Left hindlimb (tissue), 1 donor: ENCODE measurements at places on chromosomes 3 and 15.

DNA sequence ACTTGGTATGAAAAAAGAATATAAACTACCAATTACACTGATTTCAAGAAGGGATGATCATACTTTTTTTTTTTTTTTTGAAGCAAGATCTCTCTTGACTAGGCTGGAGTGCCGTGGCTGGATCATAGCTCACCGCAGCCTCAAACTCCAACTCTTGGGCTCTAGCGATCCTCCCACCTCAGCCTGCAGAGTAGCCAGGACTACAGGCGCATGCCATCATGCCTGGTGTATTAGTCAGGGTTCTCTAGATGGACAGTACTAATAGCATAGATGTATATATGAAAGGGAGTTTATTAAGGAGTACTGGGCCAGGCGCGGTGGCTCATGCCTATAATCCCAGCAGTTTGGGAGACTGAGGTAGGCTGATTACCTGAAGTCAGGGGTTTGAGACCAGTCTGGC, 11.5 kb upstream of the SEC11A start:
- no peak for DNase-seq

- DNase-seq: peak; percentile 85
Observed at GRCh38 chr3:63343674-63344073, 65.6 kb downstream of the SYNPR start.

DNA sequence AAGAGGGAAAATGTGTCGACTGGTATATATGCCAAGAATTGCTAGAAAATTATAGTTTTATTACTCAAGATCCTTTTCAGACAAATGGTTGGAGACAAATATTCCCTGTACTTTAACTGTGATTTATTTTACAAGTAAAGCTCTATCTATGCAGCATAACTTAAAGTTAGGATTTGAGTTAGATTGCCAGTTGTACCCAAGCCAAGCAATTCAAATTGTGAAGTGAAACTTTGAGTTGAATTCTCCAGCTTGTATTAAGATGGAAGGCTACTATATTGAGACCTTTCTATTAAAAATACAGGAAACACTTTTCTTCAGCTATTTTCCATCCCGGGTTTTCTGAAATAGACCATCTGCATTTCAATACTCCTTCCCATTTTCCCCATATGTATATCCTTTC, 333.1 kb upstream of the RBMS3 start:
- DNase-seq: no peak

DNA sequence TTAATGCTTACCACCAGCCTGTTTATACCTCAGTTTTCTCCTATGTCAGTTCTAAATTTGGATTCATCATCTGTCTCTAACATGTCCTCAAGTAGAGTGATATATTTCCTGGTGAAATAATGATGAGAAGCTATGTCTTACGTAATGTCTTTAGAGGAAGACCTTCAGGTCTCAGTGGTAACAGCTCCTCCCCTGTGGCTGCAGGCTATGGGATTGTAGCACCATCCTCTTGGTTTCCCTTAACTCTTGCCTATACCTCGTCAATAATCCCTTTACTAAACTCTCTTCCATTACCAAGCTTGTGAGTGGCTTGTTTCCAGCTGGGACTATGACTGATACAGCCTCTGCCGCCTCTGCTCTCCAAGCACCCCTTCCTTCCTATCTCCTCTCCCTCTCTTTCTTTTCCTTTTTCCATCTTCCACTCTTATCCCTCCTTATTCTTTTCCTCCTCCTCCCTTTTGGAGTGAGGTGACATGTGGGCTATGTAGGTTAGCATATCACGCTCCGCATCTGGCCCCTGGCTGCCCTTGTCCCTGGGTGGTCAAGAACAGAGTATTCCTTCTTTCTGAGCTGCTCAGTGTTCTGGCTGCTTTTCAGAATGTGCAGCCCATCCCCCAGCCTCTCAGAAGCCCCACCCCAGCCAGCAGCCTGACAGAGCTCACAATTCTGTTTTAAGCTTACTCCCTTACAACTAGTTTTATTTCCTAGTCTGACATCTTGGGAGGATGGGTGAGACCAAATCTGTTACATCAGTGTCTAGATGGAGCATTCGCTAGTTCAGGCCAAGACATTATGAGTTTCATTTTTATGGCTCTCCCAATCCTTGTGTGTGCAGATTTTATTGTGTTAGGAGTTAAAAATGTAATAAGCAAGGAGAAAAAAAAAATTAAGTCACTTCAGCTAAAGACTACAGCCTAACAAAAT, 75.0 kb upstream of the RNU6-1 start:
- DNase-seq: peak; percentile 83

DNA sequence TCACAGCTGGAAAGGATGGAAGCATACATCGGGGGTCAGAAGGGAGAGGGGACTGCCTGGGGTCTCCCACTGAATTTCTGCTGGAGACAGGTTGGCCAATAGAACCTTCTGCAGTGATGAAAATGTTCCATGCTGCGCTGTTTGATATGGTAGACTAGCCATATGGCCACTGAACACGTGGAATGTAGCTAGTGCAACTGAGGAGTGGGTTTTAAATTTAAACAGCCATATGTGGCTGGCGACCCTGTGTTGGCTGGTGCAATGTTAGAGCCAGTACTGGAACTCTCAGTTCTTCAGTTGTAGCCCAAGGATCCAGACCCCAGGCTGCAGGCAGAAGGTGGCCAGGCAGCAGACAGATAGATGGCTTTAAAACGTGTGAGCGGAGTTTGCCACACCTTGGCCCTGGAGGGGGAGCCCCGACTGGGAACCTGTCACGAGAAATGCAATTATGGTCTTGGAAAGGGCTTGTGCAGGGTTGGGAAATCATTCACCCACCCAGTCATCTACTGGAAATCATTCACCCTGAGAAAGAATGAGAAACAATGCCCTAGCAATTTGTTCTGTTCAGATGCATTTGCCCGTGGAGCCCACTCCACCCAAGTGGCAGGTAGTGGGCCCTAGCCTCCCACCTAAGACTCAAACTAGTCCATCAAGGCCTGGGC, 127.6 kb downstream of the FBLN2 start:
- no peak for DNase-seq

- no peak for DNase-seq
Observed at GRCh38 chr3:46484388-46484787, 13.4 kb upstream of the RTP3 start.

DNA sequence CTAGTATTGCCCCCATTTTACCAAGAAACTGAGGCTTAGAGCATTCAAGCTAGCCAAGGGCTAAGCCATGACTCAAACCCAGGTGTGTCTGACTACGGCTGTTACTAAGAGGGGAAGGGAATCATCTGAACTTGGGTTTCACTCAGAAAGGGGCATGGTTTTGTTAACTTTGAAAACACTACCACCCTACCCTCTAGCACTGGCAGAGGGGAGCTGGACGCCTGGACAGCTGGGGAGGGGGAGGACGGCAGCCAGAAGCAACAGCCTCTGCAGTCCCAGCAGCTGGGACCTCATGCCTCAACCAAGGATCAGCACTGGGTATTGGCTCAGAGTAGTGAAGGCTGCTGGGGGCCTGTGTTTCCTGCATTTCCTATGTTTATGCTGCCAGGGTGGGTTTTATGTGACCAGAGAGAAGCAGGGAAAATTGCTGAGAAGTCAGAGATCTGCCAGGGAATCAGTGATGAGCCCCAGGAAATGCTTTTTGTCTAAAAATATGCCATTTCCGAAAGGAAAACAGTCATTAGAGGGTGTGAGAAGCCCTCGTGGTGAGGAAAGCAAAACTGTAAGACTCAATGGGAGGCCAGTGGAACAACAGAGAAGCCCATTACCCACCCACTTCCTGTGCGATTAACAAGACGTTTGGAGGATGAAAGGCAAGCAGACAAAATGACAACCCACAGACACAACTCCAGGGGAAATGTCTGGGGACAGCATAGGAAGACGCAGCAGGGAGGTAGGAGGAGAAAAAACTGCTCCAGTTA, 41.2 kb downstream of the LIPC start:
- DNase-seq: peak; percentile 68

GRCh38 chr3:155365178-155365783, 71.8 kb upstream of the STRIT1 start:
- no peak for DNase-seq

GRCh38 chr3:108180194-108180593, 42.0 kb downstream of the IFT57 start:
- no peak for DNase-seq

DNA sequence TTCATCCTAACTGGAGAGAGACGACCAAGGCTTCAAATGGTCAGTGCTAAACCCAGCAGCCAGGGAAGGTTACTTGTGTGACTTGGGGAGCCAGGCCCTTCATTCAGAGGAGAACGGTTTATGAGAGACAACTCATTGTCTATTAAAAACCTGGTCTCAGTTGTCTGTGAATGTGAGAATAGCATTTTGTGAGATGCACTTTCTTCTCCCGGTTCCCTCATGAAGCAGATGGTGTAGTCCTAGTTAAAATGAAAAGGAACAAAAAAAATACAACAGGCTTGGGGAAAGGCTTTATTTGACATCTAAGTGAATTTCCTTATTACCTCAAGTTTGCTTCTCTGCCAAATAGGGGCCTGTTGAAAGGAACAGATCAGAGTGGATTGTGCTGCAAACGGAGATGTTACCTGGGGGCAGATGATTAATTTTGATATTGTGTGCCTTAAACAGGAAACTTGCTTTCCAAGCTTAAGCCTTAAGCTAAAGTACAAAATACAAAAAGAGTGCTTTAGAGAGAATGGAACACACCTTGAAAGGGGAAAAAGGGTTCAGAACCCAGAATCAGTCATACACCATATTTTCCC, 202.7 kb upstream of the BHLHE40 start:
- DNase-seq: no peak
